ENCODE measurements at places on chromosomes 5 and 9.
A peak's percentile ranks its signal among the peaks of the same experiment; 100 is the strongest.

DNA sequence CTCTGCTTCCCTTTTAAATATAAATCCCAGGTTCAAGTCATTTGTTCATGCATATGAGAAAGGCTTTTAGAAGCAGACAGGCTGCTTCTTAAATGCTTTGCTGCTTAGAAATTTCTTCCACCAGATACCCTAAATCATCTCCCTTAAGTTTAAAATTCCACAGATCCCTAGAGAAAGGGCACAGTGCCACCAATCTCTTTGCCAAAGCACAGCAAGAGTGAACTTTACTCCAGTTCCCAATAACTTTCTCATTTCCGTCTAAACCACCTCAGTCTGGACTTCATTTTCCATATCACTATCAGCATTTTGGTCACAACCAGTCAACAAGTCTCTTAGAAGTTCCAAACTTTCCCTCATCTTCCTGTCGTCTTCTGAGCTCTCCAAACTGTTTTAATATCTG is 679.8 kb upstream of the FTMT start:
- DNase-seq, result no peak

- no peak for DNase-seq
Measured at GRCh38 chr9:123550797-123551196, 194.8 kb downstream of the CRB2 start.

DNA sequence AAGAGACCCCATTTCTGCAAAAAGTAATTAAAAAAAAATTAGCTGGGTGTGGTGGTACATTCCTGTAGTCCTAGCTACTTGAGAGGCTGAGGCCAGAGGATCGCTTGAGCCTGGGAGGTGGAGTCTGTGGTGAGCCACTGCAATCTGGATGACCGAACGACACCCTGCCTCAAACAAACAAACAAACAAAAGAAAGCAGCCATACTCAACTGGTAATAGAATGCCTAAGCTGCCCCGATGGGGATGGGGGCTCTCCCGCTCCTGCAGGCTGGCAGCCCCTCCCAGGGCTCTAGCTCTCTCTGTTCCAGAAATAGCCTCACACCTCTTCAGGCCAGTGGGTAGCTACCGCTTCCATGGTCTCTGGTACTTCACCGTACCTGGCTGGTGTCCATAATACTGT is 241.8 kb downstream of the FANCC start:
- DNase-seq, result no peak

- DNase-seq, result no peak
Measured at GRCh38 chr9:114150608-114151007, 4.7 kb upstream of the COL27A1 start.

DNA sequence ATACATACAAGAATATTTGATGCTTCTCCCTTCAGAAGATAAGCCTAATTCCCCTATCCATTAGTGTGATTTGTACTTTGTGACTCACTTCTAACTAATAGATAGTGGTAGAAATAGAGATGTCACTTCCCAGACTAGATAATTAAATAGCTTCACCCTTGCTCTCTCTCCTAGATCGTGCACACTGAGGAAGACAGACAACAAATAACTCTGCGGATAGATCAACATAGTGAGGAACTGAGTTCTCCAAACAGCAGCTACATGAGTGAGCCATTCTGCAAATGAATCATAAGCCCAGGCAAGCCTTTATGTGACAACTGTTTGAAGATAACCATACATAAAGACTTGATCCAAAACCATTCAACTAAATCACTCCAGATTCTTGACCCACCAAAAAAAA is 1083.4 kb upstream of the C9orf72 start:
- DNase-seq, result no peak

GRCh38 chr9:94780516-94780950 is 54.0 kb downstream of the AOPEP start:
- no peak for DNase-seq

GRCh38 chr9:130746434-130747212 is 53.0 kb downstream of the EXOSC2 start:
- no peak for DNase-seq

GRCh38 chr5:170551076-170551475 is 47.3 kb downstream of the KCNIP1 start:
- DNase-seq, result no peak

DNA sequence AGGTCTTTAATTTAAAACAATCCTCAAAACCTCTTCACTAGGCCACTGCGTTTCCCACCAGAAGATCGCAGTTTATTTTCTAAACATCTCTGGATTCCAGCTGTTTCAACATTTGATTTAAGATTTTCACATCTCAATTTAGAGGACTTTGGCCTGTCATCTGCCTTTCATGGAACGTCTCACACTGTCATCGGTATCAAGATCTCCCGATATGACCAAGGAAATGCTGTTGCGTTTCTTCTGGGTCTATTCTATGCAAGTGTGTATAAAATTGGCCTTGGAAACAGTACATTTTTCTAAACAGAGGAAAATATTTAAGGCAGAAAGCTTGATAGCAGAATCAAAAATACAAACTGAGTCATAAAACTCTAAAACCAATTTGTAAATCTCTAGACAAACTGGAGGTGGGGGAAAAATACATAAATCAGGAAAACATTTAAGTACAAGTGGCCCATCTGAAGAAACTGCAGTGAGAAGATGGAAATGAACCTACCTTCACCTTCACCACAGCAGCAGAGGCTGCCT is 53.6 kb upstream of the SIMC1 start:
- no peak for DNase-seq

- no peak for DNase-seq
Measured at GRCh38 chr5:77636641-77637169, 1.8 kb downstream of the OTP start.

DNA sequence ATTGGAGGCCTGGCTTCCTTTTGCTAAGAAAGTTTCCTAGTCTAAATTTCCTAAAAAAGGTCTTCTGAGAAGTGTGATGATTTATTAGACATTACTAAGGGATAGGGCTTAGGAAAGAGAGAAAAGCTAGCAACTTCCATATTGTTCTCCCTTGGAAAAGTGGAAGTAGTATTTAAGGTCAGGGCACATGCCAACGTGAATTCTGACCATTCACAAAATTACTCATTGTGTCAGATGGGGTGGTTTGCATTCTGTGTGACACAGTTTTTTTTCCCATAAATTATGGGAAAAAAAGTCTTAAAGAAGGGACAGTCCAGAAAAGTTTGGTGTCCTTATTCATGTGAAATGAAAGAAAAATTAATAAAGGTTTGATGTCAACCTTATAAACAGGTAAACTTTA is 110.0 kb upstream of the ARRDC3 start:
- no peak for DNase-seq

DNA sequence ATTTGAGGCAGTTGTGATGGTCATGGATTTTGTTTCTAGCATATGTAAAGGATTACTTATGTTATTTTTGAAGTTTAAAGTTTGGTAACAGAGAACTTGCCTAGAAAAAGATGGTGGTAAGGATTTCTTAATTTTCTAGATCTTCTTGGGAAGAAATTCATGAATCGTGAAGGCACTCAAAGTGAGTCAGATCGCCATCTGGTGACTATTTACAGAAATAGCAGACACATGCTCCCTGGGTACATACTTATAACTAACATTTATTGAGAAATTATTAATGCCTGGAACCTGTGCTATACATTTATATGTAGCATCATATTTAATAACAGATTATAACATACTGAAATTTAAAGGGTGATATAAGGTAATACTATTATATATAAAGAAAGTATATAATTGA is 299.7 kb downstream of the IZUMO3 start:
- DNase-seq, result peak; percentile 42

DNA sequence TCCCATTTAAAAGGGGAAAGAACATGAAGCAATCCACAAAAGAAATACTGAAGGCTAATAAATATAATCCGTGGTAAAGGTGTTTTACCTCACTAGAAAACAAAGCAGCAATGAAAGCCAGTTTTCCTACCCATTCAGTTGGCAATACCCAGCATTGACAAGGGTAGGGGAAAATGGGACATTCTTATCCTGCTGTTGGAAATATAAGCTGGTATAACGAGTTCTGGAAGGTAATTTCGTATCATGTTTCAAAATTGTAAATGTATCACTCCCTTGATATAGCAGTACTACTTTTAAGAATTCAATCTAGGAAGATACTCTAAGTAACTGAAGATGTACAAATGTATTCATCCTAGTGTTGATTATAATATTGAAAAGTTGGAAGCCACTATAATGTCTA is 22.9 kb upstream of the RALGPS1 start:
- DNase-seq, result no peak

Data from NCI-H446 treated with DMSO at 0.1 percent for 48 hours (cell line).